Stimulated activated CD4-positive, alpha-beta T cell treated with anti-CD3 and anti-CD28 coated beads, Interleukin-1b, Interleukin-23, amount 100 ng/mL, for 48 hours (primary cell): ENCODE measurements at places on chromosomes 11 and 22.

DNA sequence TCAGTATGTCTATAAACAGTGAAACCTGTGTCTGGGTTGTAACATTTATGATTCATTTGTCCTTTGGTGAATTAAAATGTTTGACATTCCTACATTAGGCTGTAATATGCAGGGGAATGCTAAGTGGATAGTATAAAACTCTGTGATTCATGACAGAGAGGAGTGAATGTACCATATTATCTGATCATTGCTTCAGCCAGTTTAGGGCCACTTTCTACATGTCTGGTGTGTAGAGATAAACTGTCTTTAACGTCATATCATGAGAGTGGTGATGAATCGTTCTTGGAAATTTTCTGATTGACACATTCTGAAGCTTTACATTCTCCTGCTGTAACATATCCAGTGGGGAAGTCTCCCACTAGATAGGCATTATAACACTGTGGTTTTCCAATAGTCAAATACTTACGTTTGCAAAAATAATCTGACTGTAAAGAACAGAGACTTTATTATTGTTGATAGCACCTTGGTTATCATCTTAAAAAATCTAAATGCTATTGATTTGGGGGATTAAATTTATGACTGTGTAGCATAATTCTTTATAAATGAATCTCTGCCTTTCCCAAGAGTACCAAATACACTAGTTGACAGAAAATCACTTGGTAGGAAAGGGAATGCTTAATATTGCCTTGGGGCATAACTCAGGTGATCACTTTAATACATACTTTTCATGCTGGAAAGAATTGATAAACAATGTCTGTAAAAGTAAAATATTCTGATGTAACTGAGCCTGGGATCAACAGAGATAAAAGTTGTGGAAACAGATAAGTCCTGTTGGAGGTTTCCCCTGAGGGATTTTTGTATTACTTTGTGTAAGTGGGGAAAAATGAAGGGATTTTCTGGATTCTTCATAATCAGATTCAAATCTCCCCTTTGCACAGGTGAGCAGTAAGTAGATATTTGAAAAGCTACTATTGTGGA lies 427.9 kb downstream of the JRKL start:
- DNase-seq = no peak

DNA sequence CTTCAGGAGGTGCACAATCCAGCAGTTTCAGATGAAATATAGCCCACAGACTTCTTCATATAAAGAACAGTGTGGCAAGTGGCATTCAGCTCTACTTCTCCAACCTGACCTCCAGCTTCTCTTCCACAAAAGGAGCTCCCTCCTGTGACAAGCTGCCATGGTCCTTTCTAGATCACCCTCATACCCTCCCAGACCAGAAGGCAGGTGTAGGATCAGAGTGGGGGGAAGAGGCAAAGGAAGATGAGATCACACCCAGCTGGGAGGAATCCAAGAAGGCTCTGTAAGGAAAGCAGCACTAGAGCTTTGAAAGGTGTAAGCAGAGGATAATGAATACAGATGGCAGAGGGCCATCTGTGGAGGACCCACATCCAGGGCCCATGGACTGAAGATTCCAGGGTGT lies 7.6 kb downstream of the CLPB start:
- DNase-seq = no peak

DNA sequence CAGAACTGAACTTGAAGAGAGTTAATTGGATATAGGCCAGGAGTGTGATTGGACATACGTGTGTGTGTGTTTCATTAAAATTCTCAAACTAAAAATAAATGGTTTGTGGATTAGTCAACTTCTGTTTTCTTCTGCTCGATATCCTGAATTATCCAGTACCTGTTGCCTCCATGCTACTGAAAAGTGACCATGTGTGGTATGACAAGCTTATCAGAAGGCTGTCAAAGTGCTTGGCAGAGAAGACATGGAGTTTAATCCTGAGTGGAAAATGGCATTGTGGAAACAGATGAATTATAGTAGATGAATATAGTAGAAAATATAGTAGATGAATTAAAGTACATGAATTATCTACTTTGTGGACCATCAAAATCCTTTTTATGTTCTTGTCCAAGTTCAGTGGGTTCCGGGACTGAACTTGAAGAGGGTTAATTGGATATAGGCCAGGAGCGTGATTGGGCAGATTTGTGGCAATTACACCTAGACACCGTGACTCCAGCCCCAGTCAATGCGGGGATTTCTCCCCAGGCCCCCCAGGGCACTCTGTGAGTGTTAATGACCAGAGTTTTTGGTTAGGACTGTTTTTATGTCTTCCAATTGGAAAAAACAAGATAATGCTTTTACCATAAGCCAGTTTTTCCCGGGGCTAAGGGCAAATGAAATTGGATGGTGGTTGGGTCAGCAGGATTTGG lies 30.1 kb downstream of the GRAMD1B start:
- DNase-seq = no peak

DNA sequence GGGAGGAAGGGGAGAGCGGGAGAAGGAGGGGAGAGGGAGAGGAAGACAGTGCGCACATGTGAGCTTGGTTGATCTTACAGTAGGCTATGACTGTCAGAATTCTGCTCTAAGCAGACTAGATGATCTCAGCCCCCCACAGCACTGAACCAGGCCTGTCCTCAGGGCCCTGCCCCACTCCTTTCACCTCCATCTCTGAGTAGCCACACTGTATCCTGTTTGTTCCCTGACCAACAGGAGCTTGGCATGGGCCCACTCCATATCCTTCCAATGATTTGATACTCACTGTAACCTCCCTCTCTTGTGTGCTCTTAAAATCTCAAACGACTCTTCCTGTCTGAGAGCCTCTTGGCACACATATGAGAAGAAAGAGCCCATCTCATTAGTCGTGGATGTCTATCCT lies 86.1 kb upstream of the PARVA start:
- no peak for DNase-seq

GRCh38 chr11:2569321-2569721 lies 124.5 kb downstream of the KCNQ1 start:
- no peak for DNase-seq

GRCh38 chr11:62896049-62896448 lies 15.4 kb downstream of the SLC3A2 start:
- no peak for DNase-seq

DNA sequence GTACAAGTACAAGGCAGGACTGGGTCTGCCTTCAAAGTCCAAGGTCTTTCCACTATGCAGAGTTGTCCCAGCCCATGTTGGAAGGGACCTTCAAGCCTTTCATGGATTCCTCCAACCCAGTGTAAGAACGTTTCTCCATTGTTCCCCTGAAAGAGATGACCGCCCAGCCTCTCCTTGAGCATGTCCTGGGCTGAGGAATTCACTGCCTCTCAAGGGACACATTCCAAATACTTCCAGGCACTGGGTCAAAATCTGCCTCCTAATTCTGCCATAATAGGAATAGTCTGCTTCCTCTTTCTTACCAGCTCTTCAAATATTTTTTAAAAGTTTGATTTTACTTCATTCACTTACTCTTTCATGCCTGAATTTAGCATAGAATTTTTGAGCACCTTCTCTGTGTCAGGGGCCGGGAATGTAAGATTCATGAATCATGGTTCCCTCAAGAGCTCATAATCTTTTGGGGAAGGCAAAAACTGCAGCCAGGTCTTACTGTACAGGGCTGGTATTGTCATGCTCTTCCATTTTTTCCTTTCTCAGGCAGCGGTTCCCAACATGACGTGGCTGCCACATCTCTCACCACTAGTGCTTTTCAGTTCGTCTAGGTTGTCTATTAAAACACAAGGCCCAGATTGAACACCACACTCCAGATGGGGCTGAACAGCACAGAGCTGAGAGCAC lies 143.3 kb upstream of the TBCEL start:
- no peak for DNase-seq

- DNase-seq = no peak
These were observed 42.2 kb downstream of the PPFIA1 start for GRCh38 chr11:70312401-70313357.

- DNase-seq = no peak
These were observed 581.7 kb upstream of the ARHGAP42 start for GRCh38 chr11:100105255-100105981.

DNA sequence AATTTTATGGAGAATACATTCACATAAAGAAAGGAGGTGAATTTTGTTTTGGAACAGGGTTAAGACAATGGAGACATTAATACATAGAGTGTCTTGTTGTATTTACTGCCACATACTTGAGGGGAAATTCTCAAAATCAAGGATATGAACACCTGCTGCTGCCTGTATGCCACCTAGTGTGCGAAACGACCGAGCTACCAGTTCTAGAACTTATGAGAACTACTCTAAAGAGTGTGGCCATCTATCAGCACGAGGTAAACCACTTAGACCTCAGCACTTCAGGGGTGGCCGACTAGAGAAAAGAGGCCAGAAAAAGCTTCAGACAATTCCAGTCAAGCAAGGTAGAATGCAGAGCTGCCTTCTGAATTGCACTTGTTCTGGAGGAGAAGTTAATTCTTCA lies 1.5 kb upstream of the AGBL2 start:
- DNase-seq = no peak

GRCh38 chr11:35313760-35314153 lies 105.6 kb downstream of the SLC1A2 start:
- no peak for DNase-seq

- no peak for DNase-seq
These were observed 4.0 kb downstream of the RCN1 start for GRCh38 chr11:32094923-32095322.

GRCh38 chr11:28539239-28540030 lies 431.2 kb downstream of the METTL15 start:
- DNase-seq = no peak

DNA sequence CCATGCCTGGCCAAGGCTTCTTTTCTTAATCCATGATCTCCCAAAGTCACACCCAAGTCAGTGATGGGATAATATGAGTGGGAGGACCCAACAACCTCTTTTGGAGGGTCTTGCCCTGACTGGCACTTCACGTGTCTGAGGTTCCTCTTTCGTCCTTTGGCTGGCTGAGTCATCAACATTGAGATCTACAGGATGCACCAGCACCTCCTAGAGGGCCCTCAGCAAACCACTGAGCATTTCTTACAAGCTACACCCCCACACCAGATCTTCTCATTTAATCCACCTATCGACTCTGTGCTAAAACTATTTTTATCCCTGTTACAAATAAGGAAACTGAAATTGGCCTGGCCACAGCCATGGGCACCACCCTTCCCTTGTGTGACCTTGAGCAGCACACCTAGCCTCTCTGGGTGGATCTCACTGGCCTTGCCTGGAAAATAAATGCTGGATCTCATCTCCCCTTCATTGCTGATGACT lies 63.4 kb downstream of the FLI1 start:
- DNase-seq = peak; percentile 79

DNA sequence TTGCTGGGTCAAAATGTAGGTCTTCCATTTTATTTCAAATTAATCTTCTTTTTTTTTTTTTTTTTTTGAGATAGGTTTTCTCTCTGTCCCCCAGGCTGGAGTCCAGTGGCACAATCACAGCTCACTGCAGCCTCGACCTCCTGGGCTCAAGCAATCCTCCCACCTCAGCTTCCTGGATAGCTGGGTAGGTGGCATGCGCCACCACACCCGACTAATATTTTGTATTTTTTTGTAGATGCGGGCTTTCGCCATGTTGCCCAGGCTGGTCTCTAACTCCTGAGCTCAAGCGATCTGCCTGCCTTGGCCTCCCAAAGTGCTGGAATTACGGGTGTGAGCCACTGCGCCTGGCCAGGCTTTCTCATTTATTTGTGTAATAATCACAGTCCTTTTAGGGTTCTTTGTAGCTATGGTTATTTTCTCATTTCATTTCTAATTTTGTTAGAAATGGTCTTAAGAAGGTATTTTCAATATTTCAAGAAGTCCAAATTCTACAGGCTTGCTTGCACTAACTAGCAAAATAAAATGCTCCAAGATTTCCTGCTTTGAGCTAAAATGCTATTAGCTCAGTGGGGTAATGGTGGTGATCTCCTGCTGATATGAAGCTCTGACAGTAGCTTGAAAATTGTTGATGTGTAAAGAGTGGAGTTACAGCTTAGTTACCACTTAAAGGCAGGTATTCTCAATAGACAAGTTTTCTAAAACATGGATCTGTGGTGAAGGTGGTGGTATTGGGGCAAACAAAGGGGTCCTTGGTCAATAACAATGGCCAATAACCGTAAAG lies 50.0 kb downstream of the RBX1 start:
- DNase-seq = no peak

- DNase-seq = no peak
These were observed 22.4 kb downstream of the ENTHD1 start for GRCh38 chr22:39871008-39871798.

GRCh38 chr11:34425867-34426266 lies 12.9 kb upstream of the CAT start:
- DNase-seq = no peak

DNA sequence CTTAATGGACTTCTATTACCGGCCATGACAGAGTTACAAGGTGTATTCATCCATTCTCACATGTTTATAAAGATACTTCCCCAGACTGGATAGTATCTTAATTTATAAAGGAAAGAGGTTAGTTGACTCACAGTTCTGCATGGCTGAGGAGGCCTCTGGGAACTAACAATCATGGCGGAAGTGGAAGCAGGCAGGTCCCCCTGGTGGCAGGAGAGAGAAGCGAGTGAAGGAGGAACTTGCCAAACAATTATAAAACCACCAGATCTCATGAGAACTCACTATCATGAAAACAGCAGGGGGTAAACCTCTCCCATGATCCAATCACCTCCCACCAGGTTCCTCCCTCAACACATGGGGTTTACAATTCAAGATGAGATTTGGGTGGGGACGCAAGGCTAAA lies 170.0 kb upstream of the PDGFD start:
- DNase-seq = no peak

GRCh38 chr11:101453682-101454081 lies 130.1 kb downstream of the TRPC6 start:
- no peak for DNase-seq

DNA sequence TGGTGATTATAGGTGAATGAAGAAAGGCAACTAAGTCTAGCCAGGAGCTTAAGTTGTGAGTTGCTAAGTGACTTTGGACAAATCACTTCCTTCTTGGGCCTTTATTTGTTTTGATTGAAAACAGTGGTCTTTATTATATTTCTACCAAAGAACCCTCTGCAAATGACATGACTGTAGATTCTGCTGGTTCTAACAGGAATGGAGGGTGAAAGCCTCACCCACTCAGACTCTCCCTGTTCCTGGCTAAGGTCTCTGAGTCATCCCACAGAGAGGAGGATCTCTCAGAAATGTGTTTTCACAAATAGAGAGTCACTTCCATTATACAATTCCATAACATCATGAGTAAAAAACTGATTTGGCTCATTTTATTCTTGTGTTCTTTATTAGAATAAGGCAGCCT lies 583.9 kb upstream of the LRRC4C start:
- no peak for DNase-seq

- no peak for DNase-seq
These were observed 102.9 kb downstream of the TRIM29 start for GRCh38 chr11:120034881-120035630.

GRCh38 chr11:102489186-102490145 lies 36.9 kb upstream of the TMEM123 start:
- DNase-seq = no peak

GRCh38 chr11:130426223-130426836 lies 2.1 kb downstream of the ADAMTS8 start:
- DNase-seq = no peak

GRCh38 chr11:128210148-128210940 lies 377.0 kb downstream of the ETS1 start:
- DNase-seq = no peak
